ENCODE measurements at places on chromosomes 5 and 9.

GRCh38 chr5:124454081-124454480, 292.4 kb downstream of the ZNF608 start:
- no peak for DNase-seq

DNA sequence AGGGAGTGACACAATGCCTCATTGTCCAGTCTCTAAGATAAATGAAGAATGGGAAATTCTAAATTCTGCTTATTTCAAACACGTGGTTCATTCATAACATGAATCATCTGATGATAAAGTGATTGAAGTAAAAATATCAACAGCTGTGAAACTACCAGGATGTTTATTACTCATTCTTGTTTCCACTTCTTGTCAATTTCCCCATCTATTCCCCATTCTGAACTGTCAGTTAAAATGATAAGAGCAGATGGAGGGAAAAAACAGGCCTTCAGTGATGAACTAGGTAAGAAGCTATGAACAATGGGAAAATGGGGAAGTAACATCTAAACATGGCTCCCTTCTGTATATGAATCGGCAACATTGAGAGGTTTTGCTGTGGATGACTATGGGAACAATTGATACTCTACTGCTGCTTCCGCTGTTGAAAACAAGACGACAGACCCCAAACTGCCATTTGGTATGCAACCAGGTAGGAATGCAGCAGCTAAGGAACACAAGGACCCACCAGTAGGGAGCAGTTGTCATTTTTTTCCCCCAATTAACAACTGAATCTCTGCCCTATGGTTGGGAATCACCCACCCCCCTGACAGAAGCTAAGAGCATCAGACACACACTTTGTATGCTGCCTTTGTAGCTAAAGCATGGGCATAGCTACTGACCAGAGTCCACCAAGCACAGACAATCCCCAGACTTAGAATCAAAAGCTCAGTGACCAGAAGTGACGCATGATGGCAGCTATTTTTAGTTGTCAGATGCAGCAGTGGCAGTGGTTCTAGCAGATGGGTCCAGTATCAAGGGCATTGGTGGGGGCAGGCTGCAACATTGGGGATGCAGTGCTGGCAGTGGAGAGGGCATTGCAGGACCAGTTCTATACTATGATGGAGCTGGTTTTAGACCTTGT, 52.9 kb upstream of the ZNF366 start:
- peak; percentile 33 for DNase-seq

GRCh38 chr5:151648988-151649387, 37.7 kb downstream of the SPARC start:
- DNase-seq = no peak

- DNase-seq = no peak
Observed at GRCh38 chr9:121277518-121278295, 9.7 kb downstream of the GSN start.

DNA sequence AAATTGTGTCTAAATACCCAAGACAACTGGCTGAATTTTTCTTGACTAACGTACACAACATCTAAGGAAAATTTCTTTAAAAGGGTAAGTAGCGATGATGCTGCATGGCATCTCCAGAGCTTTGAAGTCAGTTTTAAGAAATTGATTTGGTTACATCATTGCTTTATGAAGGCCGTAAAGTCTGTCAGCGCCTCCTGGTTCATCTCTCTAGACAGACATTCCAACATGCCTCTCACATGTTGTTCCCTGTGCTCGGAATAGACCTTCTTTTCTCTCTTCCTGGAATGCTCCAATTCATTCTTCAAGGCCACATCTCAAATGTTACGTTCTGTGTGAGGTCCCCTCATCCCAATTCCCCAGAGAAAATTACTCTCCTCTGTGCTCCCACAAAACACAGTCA, 108.7 kb upstream of the SSBP2 start:
- no peak for DNase-seq

DNA sequence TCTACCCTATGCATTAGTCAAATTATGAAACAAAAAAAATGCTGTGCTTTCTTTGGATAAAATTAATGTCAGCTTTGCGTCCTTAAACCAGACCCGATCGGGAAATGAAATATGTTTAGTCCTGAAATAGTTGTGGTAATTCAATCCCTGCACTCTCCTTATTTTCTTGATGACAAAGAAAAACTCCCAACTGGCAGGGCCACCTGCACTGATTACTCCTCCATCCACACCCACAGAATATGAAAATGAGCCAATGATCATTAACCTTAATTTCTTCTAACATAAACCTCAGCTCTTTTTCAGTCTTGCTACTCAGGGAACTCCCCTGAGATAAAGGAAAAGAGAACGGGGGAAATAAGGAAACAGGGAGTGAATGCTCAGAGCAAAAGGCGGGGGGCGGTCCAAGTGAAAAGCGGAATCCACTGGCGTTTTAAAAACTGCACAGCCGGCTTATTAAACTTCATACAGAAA, 245.3 kb downstream of the BNC2 start:
- DNase-seq = no peak

- DNase-seq = no peak
Observed at GRCh38 chr5:164350236-164350635, 844.8 kb downstream of the MAT2B start.

- no peak for DNase-seq
Observed at GRCh38 chr9:100269656-100270055, 83.1 kb downstream of the TEX10 start.

- DNase-seq = peak; percentile 47
Observed at GRCh38 chr5:111070272-111071134, 1.0 kb upstream of the TSLP start.

- no peak for DNase-seq
Observed at GRCh38 chr5:32255540-32255900, 57.2 kb downstream of the MTMR12 start.

GRCh38 chr5:106677057-106677456, 993.7 kb downstream of the EFNA5 start:
- no peak for DNase-seq

GRCh38 chr9:129542741-129543140, 78.2 kb downstream of the C9orf50 start:
- no peak for DNase-seq

- no peak for DNase-seq
Observed at GRCh38 chr5:173973616-173973969, 15.4 kb upstream of the C5orf47 start.

GRCh38 chr5:115424446-115424845, 120.1 kb downstream of the FEM1C start:
- no peak for DNase-seq

DNA sequence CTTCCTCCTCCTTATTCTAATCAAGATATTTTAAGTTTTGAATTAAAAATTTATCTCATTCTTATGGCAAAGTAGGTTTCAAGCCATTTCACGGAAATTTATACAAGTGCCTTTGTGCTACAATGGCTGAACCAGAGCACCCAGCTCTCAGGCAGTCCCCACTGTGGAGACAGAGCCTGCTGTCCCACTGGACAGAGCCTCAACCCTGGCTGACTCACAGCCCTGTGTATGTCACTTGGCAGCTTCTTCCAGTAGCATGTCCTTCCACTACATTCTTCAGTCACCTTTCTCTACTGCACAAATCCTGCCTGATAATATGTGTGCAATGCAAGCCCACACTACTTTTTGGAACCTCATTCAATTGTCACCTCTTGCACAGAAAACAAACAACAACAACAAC, 253.1 kb downstream of the PDE4D start:
- DNase-seq = no peak

DNA sequence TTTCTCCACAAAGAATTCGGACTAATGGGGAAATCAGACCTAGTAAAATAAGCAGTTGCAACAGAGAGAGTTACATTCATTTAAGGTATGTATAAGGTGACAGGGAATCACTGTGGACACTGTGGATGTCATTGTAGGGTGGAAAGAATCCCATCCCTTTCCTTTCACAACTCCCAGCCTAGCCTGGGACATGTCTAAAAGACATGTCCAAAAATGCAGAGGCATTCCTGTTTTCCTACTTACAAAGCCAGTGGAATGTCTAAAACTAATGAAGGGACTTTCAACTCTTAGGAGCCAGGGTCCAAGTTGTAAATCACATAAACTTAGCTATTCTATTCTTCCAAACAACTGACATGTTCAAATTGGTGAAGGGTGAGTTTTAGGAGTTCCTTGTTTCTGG, 511.0 kb downstream of the PRELID2 start:
- no peak for DNase-seq

DNA sequence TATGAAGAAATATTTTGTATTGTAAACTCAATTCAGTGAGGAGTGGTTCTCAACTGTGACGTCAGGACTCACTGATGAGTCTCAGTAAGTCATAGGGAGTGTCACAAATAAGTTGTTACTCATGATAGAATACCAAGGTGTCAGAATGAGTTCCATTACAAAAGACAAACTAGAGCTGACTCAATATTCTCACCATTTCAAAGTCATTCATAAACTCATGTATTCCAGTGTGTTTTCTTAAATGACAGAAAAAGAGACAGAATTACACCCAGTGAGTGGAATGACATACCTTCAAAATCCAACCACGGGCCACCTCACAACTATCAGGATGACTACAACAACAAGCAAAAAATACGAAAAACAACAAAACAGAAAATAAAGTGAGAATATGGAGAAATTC, 321.5 kb downstream of the ENC1 start:
- DNase-seq = no peak

- DNase-seq = no peak
Observed at GRCh38 chr9:86178503-86178902, 79.1 kb upstream of the GOLM1 start.

GRCh38 chr9:97772145-97772544, 75.0 kb upstream of the XPA start:
- peak; percentile 91 for DNase-seq

GRCh38 chr9:14813336-14814248, 91.1 kb upstream of the CER1 start:
- no peak for DNase-seq

GRCh38 chr5:134177369-134178095, 782 bp upstream of the SKP1 start:
- DNase-seq = no peak

GRCh38 chr9:34971146-34971811, 13.2 kb downstream of the PHF24 start:
- no peak for DNase-seq

GRCh38 chr9:27632254-27632653, 59.0 kb upstream of the C9orf72 start:
- no peak for DNase-seq

DNA sequence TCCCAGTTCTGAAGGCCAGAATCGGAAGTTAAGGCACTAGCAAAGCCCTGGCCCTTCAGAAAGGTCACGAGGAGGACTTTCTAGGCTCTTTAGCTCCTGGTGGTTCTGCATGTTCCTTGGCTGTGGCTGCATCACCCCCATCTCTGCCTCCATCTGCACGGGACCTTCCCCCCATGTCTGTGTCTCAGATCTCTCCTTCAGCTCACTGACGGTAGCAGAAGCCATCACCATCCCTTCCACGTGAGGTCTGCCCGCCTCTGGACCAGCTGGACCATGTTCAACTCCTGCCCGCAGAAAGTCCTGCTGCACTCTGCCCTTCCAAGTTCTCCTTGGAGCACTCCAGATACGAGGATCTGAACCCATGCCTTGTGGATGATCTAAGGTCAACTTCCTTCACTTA, 242.9 kb upstream of the IRX1 start:
- no peak for DNase-seq

GRCh38 chr5:23103566-23103965, 250.4 kb upstream of the CDH12 start:
- DNase-seq = no peak

DNA sequence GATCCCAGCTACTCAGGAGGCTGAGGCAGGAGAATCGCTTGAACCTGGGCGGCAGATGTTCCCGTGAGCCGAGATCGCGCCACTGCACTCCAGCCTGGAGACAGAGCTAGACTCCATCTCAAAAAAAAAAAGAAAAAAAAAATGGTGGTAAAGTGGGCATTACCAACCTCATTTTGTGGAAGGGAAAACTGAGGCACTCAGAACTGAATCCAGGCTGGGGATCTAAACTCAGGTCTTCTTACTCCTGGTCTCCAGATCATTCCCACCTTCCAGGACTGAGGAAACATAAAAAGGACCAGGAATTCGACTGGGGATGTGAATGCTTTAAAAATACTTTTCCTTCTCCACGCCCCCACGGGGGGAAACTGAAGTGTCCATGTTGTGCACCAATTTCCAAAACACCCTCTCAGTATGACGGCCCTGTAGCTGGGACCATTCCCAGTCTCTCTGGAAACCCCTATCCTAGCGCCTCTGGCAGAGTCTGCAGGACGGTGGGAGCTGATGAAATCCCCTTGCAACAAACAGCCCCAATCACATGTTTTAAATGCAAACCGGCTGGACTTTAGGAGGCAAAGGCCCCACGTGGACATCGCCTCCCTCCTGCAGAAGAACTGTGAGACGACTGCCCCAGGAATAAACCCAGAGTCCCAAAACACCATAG, 8.9 kb upstream of the AKNA start:
- DNase-seq = no peak

DNA sequence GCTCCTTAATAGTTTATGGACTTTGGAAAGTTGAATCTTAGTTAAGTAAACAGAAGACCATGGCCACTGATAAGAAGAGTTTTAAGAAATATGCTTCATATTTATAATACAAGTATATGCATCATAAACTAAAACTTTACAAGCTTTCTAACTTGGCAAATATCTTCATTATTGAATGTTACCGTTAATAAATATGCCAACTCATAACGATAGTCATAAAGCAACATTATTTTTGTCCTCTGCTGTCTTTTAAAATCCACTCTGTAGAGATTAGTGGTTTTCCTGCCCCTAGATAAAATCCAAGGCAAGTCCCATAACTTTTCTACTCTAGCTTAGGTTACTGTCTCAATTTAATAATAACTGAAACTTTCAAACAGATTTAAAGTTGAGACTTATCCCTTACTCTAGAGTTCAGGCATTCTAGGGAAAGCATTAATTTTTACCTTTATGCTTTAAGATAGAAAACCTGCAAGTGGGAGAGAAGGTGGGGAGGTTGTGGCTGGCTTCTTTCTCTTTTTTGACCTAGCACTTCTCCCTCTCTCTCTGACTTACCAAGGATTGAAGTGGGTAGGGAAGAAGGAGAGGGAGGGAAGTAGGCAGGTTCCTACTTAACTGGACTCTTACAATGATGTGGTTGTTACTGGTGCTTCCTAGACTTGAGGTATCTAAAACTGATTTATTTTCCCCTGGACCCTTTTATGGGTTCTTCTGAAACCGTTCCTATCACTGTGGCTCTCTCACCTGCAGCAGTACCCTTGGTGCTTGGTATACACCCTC, 29.6 kb downstream of the RNF145 start:
- no peak for DNase-seq

Data from NT2/D1 (cell line).